Stimulated activated CD4-positive, alpha-beta T cell treated with anti-CD3 and anti-CD28 coated beads, TNF-alpha, amount 100 ng/mL, for 24 hours (primary cell): ENCODE measurements at places on chromosomes 2 and 18.

- DNase-seq, result no peak
Measured at GRCh38 chr2:238216651-238217184, 13.2 kb upstream of the ILKAP start.

DNA sequence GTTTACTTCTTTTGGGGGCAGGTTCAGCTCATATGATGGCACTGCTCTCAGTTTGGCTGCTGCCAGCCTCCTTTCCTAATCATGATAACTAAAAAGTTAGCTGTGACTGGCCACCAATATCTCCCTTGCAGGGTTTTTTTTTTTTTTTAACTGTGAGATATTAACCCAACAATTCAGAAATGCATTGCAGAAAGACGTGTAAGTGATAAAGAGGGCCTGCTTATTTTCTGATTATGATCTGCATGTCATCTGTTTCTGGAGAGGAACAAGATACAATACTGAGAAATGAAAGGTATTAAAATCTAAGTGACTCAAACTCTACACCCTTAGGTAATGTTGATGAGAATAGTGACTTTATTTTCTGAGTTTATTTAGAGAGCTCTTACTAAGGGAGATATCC is 905.6 kb downstream of the SOCS6 start:
- DNase-seq, result no peak

DNA sequence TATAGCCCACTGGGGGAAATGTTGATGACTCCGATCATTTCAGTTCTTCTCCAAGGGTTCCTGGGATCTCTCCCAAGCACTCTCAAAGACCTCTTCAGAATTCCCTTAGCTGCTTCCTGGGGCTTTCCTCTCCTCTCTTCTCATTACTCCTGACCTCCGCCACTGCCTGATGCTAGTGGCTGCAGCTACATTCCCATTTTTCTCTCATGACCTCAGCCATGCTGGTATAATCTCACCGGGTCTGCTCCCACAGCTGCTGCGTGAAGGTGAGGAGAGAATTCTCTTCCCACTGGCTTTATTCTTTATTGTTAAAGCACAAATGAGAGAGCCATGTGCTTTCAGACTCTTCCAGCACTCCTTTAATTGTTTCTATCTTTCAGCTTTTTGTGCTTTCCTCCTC is 312.0 kb upstream of the ETAA1 start:
- DNase-seq, result no peak

- no peak for DNase-seq
Measured at GRCh38 chr2:134253804-134254203, at the start of gene MGAT5. Gene MGAT5, plus strand, starts transcription at chr2:134254072. Its CDS starts 332 bp downstream, at chr2:134254404.

DNA sequence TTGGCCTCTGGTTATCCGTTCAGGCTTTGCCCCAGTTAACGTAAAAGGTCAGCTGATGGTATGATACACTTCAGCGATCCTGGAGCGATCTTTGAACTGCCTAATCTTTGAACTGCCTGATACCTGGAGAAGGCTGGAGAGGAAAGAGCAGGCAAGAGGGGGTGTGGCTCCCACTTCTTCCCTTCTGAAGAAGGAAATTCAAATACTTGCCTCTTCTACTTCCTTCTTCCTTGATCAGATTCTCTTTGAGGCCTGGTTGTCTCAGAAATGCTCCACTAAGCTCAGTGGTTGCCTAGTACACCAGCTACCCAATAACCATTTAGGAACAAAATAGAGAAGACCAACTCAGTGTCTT is 619 bp downstream of the GALM start:
- DNase-seq, result no peak

DNA sequence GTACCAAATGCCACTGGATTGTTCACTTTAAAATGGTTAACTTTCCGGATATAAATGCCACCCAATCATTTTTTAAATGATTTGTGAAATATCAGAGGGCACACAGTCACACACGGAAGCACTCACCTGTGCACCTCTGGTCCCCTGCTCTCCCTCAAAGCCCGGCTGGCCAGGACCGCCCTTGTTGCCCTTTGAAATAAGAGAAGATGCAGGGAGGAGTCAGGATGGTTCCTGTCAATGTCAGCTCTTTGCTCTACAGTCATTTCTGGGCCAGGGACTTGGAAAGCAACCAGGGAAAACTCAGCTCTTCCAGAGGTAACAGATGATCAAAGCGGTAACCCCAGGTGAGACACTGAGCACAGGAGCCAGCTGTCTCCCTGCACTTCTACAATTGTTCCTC is 60.7 kb downstream of the COL6A3 start:
- DNase-seq, result no peak

- no peak for DNase-seq
Measured at GRCh38 chr2:158060835-158061435, 40.7 kb upstream of the UPP2 start.
